ENCODE measurements at places on chromosomes 11 and 22.

GRCh38 chr22:45248832-45249561 is 8.3 kb upstream of the KIAA0930 start:
- DNase-seq = no peak

DNA sequence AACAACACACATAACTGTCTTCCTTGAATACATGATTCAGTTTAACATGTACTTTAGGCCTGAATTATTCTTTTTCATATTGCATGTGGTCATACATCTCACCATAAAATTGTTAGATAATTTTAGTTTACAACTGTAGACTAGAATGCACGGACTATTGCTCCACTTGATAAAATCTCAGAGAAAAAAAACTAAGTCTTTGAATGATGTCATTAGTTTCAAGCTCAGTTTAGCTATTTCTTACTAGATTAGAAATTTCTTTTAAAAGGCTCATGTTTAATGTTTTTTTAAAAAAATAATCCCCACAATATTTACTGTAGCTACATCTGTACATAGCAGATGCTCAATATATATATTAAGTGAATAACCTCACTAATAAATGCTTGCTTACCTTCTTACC is 5.1 kb downstream of the RSF1 start:
- no peak for DNase-seq

DNA sequence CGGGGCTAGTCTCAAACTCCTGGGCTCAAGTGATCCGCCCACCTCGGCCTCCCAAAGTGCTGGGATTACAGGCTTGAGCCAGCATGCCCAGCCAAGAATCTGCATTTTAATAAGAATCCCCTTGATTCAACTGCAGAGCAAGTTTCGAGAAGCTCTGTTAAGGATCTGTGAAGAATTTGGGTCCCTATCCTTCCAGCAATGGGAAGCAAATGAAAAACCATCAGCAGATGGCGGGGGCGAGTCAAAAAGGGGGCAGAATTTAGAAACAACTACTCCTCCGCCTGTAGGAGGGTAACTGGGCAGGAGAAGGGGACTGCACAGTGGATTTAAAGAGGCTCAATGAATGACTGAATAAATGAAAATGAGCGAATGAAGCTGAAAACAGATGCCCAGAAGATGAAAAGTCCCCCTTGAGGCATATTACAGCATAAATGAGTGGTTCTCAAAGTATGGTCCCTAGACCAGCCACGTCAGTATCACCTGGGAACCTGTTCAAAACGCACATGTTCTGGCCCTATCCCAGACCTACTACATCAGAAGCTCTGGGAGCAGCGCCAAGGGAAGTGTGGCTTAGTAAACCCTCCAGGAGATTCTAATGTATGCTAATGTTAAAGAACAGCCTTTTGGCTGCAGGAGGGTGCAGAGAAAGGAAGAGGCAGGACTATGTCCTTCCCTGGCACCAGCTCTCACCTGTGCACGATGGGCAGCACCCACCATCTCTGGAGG is 15.0 kb downstream of the VWCE start:
- DNase-seq = no peak

DNA sequence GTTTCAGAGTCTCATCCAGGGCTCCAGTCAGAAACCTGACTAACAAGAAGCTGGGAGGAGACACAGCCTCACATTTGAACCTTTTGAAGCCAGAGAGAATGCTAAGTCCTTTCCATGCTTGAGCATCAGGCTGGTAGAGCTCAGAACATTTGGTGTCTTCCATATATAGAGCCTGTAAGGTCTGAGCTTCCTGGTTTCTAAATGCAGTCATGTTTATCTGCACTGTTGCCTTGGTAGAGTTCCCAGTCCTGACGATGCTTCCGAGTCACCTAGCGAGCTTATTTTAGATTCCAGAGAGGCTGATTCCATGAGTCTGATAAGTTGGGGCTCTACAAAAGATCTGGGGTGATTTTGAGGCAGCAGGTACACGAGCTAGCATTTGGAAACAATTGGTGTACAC is 68.4 kb upstream of the SORL1 start:
- no peak for DNase-seq

- DNase-seq = no peak
Observed at GRCh38 chr11:95917193-95918036, 6.5 kb downstream of the MTMR2 start.

DNA sequence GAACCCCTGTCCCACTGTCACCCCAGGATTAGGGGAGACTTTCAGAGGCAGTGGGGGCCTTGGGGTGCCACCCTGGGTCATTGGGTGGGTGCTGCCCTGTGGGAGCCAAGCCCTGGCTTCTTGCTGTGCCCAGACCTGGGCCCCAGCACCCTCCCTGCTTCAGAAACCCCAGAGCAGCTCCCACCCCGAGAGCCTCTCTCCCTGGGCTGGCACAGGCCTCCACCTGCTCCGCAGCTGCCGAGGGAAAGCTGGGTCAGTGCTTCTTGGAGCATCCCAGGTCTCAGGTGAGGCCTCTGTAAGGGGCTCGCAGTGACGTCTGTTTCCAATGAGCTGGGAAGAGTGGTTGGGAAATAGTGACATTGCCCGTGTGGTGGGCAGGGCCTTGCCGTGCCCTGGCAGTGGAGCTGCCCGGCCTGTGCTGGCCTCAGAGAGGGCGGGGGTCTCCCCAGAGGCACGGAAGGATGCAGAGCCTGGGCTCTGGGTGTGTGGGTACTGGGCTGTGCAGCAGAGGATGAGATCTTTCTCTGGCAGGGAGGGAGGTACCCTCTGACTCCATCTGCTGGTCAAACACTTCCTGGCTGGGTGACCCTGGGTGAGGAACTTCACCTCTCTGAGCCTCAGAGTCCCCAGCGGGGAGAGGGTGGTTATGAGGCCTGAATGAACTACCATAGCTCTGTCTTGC is 23.0 kb downstream of the C22orf23 start:
- DNase-seq = no peak

GRCh38 chr22:37529652-37530345 is 10.6 kb upstream of the CARD10 start:
- DNase-seq = no peak

DNA sequence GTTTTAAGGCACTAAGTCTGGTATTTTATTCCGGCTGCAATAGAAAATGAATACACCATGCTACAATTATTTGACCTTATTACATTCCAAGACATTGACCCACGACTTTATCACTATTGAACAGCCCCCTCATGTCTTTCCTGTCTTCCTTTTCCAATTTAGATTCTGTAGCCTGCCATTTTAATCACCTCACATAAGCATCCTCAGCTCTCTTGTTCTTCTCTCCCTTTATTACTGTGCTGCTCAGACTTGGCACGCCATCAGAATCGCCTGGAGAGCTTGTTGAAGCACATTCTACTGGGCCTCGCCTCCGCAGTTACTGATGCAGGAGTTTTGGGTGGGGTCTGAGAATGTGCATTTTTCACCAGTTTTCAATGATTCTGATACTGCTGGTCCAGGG is 38.7 kb upstream of the SWAP70 start:
- DNase-seq = no peak

DNA sequence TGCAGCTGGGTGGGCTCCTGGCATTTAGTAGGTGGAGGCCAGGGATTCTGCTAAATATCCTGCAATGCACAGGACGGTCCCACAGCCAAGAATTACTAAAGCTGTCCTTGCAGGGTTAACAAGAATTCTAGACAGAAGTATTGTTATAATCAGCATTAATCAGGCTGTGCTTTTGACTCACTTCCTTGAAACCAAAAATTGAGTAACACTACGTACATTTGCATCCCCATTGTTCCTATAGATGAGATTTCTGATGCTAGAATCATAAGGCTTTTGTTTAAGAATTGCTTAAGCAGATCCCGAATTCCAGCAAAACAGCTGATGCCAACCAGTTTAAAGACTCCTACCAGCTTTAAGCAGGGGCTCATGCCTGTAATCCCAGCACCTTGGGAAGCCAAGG is 11.4 kb downstream of the SLC6A5 start:
- no peak for DNase-seq

Measured in foreskin melanocyte (primary cell).